ENCODE measurements at places on chromosomes 6 and 20.

GRCh38 chr6:104031346-104031745 is 828.4 kb downstream of the HACE1 start:
- no peak for DNase-seq

DNA sequence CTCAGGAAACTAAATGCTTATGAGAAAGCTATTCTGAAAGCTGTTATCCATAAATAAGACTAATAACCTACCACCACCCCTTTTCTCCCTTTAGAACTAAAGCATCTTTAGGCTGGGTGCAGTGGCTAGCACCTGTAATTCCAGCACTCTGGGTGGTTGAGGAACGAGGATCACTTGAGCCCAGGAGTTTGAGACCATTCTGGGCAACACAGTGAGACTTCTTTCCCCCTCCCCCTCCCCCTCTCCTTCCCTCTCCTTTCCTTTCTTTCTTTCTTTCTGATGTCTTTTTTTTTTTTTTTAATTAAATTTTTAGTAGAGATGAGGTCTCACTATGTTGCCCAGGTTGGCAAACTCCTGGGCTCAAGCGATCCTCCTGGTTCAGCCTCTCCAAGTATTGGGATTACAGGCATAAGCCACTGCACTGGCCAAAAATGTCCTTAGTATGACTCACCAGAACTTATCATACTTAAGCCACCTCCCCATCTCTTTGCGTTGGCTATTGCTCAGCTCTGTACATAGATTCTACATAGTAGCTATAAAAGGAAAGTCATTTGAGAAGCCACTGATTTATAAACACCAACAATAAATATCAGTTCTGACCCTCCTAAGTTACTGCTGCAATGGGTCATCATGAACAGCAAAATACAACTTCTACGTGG is 54.8 kb upstream of the SPDEF start:
- DNase-seq = peak; percentile 84

GRCh38 chr6:131164506-131164905 is 29.2 kb downstream of the AKAP7 start:
- peak; percentile 19 for DNase-seq

DNA sequence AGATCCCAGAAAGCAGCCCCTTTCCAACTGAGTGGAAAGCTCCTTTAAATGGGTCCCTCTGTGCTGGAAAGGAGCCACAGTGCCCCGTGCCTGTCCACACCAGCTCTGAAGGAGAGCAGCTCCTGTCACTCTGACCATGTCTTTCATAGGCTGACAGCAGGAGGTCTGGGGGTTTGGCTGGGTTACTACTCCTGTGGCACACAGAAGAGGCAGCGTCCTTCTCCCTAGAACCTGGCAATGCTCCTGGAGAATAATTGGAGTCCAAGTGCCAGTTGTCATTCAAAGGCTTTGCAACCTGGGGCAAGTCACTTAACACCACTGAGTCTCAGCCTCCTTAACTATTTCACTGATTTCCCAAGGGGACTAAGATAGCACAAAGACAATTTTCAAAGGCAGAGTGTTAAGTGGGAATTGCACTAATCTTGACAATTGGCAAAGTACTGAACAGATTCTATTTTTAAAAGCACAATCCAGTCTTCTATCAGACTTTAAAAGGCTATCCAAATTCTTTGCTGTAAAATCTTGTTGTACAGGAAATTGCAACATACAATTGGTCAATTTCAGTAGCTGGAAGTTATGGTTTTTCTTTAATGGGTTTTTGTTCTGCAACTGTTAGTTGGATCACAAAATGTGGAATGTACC is 457.2 kb downstream of the KIF16B start:
- peak; percentile 6 for DNase-seq

- no peak for DNase-seq
Observed at GRCh38 chr20:36179170-36179945, 24.8 kb downstream of the EPB41L1 start.

- peak; percentile 34 for DNase-seq
Observed at GRCh38 chr20:23926944-23927872, 47.7 kb upstream of the CST5 start.

DNA sequence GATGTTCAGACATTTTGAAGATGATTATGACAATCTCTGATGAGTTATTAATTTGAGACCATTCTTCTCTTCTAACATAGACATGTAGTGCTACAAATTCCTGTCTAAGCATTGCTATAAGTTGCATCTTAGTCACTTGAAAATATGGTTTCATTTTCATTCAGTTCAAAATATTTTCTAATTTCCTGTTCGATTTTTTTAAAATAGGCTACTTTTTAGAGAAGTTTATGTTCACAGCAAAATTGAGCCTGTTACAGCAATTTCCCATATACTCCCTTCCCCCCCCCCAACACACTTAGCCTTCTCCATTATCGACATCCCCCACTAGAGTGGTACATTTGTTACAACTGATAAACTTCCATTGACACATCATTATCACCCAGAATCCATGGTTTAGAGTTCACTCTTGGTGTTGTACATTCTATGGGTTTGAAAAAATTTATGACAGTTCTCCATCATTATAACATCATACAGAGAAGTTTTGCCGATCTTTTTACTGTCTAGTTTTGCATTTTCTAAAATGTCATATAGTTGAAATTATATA is 31.2 kb downstream of the PLAGL1 start:
- no peak for DNase-seq

DNA sequence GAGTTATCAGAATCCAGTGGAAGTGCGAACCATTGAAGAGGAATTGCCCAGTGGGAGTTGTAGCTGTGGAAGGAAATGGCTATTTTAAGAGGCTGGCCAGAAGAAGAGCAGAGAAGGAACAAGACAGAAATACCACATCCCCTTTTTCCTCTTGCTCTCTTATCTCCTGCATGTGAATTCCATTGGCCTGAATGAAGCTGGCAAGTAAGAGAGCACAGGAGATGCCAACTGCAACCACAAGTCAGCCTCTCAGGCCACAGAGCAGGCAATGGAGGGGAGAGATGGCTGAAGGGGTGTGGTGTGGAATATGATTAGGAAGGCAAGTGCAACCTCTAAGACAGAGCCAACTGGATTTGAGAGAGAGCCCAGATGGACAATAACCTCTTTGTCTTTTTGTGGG is 362.7 kb upstream of the IMPG1 start:
- peak; percentile 6 for DNase-seq

DNA sequence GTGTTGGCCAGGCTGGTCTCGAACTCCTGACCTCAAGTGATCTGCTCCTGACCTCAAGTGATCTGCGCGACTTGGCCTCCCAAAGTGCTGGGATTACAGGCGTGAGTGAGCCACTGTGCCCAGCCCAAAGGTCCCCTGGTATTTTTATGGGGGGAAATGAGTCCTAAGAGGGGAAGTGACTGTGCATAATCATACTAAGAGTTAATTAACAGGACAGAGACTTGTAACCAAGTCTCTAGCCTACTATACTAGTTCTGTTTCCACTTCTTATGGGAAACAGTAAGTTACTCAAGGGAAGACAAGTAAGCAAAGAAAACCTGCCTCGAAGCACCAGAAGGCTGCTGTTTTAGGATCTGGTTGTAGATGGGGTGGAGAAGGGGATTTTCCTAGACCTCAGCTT is 27.9 kb downstream of the TCF15 start:
- DNase-seq = no peak

- DNase-seq = peak; percentile 49
Observed at GRCh38 chr6:105591053-105591452, 188.2 kb upstream of the PREP start.

GRCh38 chr20:37622728-37623127 is 71.1 kb upstream of the CTNNBL1 start:
- no peak for DNase-seq

- no peak for DNase-seq
Observed at GRCh38 chr20:11401988-11402387, 515.7 kb upstream of the BTBD3 start.

DNA sequence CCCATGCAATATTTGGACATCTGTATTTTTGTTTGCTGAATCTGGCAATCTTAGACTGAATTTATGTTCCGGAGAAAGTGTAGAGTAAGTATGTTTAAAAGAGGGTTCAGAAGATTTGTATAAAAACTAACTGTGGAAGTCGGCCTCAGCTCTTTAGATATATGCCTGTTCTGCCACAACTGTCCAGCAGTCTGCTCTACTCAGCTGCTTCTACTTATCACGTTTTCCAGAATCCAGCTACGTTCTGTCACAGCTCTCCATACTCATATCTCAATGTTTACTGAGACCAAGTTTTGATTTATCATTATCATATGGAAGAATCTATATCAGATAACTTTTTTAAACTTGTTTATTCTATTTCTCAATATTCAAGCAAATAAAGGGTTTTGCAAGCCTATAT is 721.3 kb downstream of the EYS start:
- DNase-seq = peak; percentile 41

GRCh38 chr20:35726842-35727711 is 15.0 kb downstream of the RBM39 start:
- no peak for DNase-seq

DNA sequence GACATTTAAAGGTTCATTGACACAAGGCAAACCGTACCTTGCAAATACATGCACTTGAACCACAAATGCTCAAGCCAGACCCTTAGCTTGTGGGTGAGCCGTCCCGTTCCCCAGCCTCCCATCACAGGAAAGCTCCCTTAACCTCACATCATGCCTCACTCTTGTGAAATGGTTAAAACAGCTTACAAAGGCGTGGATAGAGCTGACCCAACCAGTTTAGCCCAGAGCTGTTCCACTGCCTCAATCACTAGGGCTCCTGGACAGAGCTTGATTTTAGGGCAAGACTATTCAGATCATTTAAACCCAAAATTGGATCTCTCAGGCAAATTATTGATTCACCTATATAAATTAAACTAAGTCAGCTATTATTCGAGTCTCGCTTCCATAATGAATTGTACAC is 229.6 kb upstream of the TAB2 start:
- no peak for DNase-seq

DNA sequence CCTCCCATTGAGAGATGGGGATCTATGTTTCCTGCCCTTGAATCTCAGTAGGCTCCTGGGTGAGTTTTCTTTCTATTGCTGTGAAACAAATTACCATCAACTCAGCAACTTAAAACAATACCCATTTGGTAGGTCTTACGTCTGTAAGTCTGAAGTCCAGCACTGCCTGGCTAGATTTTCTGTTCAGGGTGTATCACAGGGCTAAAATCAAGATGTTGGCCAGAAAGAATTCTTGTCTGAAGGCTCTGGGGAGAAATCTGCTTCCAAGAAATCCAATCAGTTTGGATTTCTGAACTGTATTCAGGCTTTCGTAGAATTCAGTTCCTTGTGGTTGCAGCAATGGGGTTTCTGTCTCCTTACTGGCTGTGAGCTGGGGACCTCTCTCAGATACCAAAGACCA is 99.6 kb upstream of the SLC24A3 start:
- DNase-seq = no peak

DNA sequence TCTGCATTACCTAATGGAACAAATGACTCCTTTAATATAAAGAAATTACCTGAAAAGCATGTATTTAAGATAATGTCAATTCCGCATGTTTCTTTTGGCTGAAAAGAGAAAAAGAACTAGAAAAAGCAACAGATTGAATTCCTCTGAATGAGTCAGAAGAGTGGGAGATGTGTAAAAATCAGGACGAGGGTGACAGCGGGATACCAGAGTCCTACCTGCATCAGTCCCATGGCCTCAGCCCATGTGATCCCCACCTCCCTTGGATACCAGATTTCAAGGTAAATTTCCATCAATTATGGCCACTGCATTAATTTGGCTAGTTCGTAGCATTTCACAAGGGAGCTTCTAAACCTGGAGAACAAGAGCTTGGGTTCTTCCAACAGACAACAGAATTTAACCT is 10.0 kb upstream of the MOXD1 start:
- DNase-seq = no peak

DNA sequence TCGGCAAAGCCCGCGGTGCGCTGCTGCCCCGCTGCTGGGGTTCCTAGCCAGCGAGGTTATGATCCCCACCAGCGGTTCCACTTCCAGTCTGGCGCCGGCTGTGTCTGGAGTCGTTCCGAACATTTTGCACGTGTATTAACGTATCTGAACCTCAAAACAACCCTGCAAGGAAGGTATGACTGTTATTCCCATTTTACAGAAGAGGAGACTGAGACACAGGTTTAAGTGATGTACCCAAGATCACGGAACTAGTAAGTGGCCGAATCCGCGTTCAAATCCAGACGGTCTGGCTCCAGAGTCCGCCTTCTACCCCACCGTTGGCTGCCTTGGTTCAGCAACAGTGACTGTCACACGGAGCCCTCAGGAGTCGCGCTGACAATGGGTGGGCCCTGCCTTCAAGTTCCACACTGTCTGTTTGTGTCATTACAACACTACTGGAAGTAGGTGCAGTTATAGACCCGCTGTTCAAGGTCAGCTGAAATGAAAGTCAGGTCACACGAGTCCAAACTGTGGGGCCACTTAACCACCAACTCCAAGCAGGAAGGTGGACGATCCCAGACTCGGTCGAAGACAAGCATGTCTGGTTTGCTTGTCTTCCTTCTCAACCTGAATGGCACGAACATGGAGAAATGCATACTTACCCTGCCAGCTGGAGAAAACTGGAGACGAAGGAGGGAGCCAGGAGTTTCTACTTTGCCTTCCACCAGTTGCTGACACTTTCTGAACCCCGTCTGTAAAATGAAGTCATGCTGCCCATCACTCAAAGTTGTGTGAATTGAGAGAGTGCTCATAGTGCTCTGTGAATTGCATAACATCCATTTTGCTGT is 803 bp upstream of the SRXN1 start:
- DNase-seq = no peak

- DNase-seq = no peak
Observed at GRCh38 chr20:60085551-60086132, 127.4 kb downstream of the CDH26 start.

GRCh38 chr6:125107048-125107447 is 46.5 kb upstream of the TPD52L1 start:
- DNase-seq = no peak

DNA sequence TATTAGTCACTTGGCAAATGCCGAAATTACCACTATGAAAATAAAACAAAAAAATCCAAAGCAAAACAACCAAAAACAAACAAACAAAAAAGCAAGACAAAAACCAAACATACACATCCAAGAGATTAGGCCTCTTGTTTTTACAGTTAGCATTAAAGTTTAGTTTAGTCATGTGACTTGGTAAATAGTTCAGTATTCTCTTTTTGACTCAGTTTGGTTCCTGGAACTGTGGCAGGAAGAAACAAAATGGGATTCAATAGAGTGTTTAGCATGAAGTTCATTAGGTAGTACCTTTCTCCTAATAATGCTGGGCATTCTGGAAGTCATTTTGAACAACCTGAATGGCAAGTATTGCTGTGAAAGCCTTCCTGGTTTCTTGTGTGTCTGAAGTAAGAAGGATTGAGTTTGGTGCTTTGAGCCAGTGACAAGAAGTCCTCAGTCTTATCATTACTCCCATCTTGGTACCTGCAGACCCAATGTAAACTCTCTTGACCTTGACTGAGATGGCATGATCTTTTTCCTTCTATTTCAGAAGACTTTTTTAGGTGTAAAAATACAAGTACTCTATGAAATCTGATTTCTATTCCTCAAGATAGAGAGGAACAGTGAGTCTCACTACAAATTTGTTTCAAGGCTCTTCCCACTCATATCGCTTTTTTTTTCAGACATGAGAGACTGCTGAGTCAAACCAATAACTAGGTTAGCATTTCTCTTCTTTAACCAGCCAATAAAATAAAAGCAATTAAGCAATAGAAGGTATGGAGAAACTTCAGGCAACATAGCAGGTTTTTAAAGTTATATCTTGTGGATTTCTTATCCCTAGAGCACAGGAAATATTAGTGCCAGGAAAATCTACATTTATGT is 223.6 kb upstream of the PREP start:
- no peak for DNase-seq

- DNase-seq = no peak
Observed at GRCh38 chr6:155117785-155118184, 122.7 kb downstream of the TIAM2 start.
